ENCODE measurements at places on chromosomes 11 and 22.

- no peak for DNase-seq
Observed at GRCh38 chr11:95219599-95219998, 11.4 kb downstream of the SESN3 start.

- no peak for DNase-seq
Observed at GRCh38 chr11:119476666-119477331, 53.8 kb upstream of the THY1 start.

DNA sequence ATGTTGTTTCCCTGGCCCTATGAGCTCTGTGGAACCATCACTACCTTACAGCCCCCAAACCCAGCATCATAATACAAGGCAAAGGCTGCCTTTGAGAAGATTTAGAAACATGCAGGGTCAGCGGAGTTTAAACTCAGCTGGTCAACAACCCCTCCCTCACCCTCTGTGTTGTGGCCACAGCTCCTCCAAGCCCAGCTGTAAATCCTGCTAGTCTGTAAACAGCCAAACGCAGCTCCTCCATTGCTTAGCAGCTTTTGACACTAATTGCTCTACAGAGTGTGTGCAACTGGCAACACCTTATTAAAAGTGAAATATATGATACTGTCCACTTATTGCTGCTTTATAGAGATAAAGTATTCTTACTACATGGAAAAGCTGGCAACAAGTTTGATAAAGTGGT, 29.1 kb downstream of the OPCML start:
- DNase-seq = no peak

- DNase-seq = no peak
Observed at GRCh38 chr11:114098927-114099326, 39.4 kb downstream of the ZBTB16 start.

- DNase-seq = no peak
Observed at GRCh38 chr11:1656061-1656441, 26.5 kb downstream of the KRTAP5-5 start.

- no peak for DNase-seq
Observed at GRCh38 chr11:41403458-41403857, 56.0 kb downstream of the LRRC4C start.

DNA sequence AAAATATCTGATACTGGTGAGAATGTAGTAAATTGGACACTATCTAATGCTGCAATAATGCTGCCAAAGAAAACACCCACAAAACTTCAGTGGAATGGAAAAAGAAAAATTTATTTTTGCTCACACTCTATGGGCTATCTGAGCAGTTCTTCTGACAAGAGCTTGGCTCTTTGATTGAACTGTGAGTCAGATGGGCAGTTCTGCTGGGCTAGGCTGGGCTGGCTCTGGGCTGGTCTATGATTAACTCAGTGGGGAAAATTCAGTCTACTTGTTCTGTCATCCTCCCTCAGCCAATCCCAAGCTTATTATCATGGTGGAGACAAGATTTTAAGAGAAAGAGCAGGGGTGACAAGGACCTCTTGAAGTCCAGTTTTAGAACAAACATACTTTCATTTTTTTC, 1404.8 kb downstream of the LRRC4C start:
- no peak for DNase-seq

DNA sequence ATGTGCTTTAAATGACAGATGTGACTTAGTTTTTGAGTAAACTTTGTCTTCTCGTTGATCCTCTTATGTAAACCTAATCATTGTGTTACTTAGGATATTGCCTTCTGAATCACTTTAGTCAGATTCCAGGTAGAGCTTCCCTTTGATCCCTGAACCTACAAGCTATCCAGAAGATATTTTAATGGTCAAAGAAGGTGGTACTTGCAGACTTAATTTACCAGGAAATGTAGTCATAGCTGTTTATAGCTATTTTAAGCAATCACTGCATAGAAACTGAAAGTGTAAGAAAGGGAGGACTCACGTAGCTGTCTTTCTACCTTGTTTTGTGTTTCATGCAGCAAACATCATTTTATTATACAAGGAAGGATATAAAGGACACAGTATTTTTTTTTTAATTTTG, 189.5 kb downstream of the DDX10 start:
- no peak for DNase-seq

DNA sequence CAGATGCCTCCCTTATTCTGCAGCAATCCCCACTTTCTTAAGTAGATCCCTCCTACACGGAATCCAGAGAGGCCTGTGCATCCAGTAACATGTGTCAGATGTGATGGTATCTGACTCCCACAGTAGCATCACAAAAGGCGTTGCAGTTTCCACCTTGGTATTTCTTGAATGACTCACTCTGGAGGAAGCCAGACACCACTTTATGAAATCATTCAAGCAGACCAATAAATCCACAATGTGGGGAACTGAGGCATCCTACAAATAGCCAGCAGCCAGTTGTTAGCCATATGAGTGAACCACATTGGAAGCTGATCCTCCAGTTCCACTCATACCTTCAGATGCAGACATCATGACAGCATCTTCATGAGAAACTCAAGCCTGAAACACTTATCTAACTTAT, 798.1 kb downstream of the OPCML start:
- no peak for DNase-seq

DNA sequence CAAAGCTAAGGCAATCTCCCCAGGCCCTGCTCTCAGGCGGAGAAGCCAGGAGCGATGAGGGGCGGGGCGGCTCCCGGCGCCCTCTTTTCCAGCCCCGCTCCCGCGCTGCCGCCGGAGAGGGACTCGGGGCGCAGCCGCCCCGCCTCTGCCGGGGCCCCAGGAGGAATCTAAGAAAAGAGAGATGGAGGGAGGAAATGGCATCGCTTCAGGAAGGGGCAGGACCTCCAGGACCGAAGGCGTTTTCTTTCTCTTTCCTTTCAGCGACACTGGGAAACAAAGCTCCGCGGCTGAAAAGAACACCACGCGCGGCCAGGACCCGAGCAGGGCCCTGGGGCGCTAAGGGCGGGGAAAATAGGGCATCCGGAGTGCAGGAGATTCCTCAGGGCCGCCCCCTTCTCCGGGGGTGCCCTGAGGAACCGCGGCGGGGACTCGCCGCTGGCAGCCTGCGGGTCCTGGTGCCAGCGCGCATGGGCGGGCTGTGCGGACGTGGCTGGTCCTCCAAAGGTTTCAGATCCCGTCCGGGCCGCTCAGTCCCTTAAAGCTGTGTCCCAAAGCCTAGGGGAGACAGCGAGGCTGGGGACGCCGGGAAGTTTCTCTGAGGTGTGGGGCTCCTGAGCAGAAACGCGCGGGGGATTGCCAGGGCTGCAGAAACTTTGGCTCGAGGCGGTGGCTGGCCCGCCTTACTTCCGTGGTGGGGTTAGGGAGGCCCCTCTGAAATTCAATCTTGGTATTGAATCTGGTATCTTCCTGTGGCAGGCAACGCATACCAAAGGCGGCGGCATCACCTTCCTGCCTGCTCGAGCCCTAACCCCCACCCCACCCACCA, 2.8 kb upstream of the BSX start:
- DNase-seq = no peak

DNA sequence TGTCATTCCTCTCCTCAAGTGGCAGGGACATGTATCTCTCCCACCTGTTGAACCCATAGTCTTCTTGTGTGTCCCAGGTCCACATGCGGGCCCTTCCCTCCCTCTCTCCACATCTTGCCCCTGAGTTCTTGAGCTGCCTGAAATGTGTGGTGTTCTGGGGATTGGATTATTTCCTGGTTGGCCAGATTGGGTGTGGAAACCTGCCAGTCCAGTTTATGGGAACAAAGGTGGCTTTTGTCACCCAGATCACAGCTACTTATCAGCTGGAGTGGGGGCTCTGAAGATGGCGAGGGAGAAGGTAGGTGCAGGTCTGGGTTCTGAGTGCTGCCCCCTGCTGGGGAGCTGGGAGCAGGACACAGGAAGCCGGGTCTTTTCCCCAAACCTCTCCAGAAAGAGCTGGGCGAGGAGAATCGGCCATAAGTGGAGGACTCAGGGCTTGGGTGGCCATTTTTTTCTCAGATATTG, 14.2 kb downstream of the DTX4 start:
- DNase-seq = peak; percentile 53

DNA sequence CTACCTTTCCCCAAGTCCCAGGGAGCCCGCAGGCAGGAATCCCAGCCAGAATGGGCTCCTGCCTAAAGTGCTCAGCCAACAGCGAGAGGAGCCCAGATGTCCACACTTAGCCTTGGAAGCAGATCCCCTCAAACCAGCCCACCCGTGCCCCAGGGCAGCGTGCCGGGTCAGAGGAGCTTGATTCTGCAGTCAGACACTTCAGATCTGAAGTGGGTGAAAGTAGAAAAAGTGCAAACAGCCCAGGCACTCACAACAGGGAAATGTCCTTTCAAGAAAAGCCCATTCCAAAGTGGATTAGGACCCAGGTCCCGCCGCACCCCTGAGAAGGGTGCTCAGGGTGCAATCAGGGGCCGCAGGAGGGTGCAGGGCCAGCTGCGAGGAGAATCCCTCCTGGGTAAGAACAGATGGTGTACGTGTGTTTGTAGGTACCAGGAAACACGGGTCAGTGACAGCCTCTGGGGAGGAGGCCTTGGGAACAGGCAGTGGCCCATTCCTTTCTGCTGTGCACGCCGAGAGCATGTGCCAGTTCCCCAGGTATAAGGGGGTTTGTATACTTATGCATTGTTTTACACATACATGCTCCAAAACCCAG, 17.7 kb downstream of the ELFN2 start:
- DNase-seq = no peak

DNA sequence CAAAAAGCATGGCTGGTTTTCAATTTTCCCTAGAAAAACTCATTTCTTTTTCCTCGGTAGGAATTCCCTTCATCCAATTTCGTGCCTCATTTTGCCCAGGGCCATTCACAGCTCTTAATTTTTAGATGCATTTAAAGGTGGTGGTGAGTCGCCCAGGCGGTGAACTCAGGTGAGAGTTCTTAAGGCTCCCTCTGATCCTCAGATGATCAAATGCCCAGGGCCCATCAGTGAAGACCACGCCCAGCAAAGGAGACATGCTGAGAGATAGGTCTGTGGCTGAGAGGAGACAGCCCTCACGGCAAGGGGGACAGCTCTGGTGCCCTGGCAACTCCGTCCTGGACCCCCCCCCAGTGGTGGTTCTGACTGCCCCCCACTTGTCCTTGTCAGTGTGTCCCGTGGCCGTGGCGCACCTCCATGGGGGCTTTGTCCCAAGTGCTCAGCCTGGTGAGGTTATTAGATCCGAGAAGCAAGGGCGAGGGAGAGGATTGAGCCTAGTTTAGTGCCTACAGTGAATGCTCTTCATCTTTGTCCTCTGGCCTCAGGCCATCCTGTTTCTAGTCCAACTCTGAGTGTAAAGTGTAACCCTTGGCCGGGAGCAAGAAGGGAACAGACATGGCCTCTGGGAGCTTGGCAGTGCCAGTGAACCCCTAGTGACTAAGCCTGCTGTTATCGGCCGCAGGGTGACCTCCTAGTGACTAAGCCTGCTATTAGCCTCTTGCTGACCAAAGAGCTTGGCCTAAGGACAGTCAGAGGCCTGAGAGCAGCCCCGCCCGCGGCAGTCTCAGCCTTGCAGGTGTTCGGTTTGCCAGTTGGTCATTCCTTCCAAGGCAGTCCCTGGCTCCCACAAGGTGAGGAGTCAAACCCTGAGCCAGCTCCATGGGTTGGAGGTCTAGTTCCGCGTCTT, 83.5 kb downstream of the CTTN start:
- no peak for DNase-seq

DNA sequence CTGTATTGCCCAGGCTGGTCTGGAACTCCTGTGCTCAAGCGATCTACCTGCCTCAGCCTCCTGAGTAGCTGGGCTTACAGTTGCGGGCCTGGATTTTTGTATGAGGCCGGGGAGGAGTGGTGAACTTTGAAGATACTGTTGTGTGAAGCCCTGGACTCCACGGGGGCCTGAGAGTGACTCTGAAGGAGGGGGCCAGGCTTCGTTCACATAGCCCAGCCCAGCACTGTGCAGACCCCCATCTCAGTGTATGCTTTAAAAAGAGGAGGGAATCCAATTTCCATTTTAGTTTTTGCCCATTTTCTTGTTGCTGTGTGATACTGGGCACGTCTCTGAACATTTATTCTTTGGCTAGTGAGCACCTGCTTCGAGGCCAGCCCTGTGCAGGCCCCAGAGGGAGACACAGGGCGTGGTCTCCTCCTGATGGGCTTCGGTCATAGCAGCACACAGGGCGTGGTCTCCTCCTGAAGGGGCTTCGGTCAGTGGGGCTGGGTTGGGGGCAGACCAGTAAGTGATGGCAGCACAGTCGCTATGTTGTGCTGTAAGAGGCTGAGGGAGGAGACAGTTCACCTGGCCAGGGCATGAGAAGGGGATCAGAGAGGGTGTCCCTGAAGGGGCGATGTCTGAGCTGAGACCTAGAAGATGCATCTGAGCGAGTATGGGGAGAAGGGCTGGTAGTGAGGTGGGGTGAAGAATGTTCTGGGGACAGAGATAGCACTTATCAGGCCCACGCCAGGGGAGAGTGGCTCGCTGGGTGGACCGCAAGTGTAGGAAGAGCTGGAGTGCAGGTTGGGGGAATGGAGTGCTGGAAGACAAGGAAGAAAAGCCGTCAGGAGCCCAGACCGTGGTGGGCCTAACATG, 14.0 kb downstream of the SAMM50 start:
- DNase-seq = no peak

DNA sequence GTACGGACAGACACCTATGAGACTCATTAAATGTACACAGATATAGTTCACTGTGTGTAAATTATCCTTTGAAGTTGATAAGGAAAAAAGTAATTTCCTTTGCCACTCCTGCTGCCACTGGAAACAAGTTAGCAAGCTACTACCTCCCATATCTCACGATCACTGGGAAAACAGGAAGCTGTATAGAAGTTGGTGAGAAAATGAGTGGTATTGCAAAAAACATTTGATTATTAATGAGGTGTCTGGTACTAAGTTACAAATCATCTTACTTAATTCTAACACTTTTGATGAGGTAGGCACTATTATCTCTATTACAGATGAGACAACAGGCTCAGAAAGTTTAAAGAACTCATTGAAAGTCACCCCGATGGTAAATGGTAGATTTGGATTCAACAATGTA, 68.5 kb downstream of the GAB2 start:
- no peak for DNase-seq

DNA sequence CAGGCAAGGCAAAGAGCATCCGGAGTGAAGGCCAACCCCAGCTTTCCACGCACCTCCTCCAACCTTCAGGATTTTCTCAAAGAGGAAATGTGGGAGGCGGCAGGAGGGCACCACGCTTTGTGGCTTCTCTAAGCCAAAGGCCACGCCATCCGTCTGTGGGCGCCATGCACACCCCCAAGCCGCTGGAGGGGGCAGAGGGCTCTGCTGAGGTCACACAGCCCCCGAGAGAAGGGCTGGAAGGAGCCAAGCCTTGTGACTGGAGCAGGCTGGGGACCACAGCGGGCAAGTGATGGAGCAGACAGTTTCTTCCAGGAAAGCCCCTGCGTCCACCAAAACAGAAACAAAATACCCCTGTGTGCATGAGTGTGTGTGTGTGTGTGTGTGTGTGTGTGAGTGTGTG, 527.4 kb downstream of the BRD1 start:
- DNase-seq = no peak

DNA sequence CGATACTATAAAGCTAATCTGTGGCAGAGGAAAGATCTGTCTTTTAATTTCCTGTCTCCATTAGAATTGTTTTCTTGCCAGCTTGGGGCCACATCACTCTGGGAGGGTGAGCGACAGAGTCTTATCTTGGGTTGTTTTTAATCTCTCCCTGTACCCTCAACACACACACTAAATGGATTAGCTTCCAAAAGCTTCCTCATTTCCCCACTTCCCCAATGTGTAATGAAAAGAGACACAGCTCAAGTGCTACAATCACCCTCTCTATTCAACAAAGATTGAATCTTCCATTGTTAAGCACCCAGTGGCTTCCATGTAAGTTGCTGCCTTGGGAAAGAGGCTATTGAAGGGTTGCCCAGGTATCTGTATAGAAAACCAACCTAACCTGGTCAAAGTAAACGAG, 6.1 kb upstream of the ASCL3 start:
- DNase-seq = no peak

GRCh38 chr11:420054-420910, 5.5 kb upstream of the SIGIRR start:
- peak; percentile 11 for DNase-seq

All from activated naive CD4-positive, alpha-beta T cell treated with anti-CD3 and anti-CD28 coated beads, Interleukin-2, amount 50 U/mL, for 16 hours (primary cell).